ENCODE measurements at places on chromosomes 7 and 10.

DNA sequence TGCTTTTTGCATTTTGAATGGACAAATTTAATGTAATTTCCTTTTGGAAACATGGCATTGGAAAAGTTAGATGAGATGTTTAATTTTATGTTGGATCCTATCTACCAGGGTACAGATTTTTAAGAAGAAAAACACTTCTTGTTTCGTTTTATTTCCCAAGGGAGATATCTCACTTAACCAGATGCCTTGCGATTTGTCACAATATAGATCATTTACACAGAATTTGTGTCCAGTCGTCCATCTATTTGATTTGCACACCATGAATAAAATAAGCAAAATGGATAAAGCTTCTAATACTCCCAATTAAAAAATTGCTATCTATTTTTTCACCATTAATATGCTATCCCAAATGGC is 25.7 kb downstream of the HDAC9 start:
- DNase-seq = no peak

GRCh38 chr10:14173706-14174594 is 156.8 kb downstream of the FRMD4A start:
- DNase-seq = peak; percentile 50

DNA sequence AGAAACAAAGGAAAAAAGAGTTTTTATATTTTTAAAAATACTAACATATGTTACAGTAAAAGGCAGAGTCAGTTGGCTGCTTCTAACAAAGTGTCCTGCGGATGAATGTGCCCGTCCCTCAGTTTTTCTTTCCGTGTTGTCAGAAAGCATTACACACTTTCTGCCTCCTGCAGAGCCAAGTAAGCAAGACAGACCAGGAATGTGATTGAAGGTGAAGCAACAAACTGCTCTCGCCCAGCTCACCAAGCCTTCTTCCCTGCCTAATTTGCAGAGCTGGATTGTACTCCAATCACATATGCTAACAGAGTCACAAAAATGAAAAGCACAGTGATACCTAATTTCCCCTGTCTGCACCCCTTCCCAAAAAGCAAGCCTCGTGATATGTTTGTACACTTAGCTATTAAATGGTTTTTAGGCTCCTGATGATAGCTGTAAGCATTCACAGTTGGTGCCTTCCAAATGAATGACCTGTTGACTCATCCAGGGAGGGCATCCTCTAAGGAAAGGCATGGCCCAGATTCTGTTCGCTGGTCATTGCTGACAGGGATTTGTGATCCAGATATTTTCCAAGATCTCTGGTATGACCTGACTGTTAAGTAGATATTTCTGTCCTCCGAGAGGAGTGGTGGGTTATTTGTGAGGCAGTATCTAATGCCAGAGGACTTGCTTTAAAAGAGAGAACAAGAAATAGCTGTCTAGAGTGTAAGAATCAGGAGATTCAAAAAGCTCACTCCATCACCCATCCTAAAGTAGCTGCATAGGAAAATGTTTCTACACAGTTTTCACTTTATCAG is 187.3 kb upstream of the PLXDC2 start:
- no peak for DNase-seq

DNA sequence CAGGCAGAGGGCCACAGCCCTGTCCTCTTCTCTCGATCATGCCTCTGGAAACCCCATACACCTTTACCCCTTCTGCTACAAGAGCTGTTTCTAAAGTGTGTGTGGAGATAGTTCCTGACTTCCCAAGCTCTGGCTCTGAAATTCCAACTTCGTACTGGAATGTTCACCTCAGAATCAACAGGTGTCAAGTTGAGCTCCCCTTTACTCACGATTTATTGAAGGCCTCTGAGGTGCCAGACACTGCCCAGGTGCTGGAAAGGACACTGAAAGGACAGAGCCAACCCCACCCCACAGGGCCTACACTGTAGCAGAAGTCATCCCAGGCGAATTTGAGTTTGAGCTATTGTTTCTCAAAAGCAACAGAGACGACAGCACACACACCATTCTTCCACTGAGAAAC is 209.9 kb upstream of the FRMD4A start:
- no peak for DNase-seq

- no peak for DNase-seq
Measured at GRCh38 chr7:77985232-77985973, 186.8 kb downstream of the PHTF2 start.

DNA sequence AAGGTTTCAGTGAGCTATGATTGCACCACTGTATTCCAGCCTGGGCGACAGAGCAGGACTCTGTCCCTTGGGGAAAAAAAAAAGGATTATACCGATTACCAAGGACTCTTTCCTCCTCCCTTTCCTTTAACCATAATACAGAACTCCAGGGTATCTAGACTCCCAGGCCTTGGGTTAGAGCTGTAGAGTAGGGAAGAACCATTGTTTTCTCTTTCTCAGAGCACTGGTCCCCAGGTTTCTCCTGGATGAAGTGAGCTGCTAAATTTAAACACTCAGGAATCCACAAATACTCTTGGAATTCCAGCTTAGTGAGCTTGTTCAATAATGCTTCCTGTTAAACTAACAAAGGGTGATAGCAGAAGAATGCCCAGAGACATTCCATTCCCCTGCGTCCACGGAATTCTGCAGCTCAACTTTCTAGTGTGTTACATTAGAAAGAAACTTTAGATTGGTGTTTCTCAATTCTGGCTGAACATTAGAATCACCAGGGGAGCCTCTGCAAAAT is 14.6 kb upstream of the RPEL1 start:
- no peak for DNase-seq

GRCh38 chr7:130365088-130365487 is 15.2 kb upstream of the CPA1 start:
- no peak for DNase-seq

- no peak for DNase-seq
Measured at GRCh38 chr10:68924593-68924992, 23.5 kb downstream of the DDX50 start.

DNA sequence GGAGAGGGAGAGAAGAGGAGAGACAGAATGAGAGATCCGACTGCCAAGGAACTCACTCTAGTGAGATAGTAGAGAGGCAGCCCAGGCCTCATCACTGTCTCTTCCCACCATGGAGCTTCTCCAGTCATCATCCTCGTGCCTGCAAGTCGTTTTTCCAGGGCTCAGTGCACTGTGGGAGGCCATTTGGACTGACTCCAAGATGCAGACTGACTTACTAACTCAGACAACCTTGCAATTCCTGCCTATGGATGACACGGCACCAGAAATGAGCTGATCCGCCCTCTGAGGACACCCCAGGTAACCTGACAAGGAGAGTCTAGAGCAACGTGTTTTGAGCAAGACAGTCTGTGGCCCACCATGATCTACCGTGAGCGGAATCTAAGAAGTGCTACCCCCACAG is 154.9 kb downstream of the GLI3 start:
- no peak for DNase-seq

DNA sequence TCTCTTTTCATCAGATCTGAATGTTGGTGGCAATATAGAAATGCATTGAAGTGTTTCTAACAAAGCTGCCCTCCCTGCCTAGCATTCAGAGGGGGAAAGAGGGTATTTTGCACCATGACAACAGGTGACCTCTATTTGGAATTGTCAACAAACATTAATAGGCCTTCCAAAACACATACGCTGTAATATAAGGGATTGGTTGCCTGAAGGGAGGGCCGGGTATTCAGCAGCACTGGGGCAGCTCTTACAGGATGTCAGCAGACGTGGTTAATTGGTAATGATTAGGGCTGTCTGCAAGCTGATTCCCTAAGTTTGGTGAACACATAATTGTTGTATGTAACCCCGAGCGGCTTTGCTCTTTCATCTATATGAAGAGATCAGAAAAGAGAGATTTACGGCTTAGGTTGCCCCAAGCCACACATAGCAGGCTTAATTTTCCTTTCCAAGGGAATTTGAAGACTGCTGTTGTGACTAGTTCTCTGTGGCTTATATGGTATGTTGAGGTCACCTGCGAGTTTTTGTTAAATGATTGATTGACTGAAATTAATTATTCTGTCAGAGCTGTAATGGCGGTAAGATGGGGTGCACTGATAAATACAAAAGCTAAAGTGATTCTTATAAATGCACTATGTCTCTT is 759.3 kb downstream of the LRMDA start:
- DNase-seq = no peak

DNA sequence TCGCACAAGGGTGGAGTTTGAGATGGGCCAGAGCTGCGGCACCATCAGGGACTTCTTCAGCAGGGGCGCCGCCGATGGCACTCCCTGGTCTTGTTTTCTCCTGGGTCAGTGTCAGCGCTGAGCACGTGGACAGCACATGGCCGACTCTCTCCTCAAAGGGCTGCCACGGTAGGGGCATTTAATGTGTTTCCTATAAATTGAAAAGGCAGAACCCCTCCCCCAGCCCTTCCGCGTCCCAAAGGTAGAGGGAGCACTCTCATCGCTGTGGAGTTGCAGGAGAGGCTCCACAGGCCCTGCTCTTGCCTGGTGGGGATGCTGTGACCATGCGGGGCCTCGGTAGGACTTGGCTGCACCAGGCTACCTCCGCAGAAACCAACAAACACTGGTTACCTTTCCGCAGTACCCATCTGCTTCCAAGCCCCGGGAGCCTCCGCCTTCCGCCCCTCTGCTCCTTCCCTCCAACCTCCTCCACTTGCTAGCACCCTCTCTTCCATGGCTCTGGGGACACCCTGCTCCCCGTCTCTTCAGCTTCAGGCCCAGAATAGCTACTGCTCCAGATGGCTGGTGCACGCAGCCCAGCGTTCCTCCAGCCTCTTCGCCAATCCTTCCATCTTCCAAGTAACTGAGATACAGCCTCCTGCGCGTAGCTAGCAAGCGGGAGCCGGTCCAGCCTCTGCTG is 166.3 kb upstream of the ADCY1 start:
- DNase-seq = no peak

- peak; percentile 24 for DNase-seq
Measured at GRCh38 chr7:55887821-55888247, 578 bp downstream of the ZNF713 start.

GRCh38 chr10:22148961-22149360 is 68.9 kb downstream of the EBLN1 start:
- no peak for DNase-seq

DNA sequence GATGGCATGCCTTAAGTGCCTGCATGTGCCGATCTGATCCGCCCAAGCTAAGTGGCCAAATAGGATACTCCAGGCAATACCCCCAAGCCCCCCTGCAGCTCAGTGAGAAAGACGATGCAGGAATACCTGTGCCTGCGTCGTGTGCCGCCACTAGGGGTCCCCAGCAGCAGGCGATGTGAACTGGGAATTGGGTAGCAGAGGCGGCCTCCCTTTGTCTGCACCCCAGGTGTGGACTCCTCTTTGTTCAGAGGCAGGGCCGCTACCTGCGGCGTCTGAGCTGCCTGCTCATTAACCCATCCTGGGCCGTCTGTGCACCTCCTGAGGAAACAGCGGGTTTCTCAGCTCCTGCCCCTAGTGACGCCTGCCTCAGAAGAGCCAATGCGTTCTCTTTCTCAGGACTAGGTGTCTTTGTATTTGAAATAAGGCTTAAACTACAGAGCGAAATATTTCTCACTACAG is 4.8 kb upstream of the CHN2 start:
- peak; percentile 69 for DNase-seq

DNA sequence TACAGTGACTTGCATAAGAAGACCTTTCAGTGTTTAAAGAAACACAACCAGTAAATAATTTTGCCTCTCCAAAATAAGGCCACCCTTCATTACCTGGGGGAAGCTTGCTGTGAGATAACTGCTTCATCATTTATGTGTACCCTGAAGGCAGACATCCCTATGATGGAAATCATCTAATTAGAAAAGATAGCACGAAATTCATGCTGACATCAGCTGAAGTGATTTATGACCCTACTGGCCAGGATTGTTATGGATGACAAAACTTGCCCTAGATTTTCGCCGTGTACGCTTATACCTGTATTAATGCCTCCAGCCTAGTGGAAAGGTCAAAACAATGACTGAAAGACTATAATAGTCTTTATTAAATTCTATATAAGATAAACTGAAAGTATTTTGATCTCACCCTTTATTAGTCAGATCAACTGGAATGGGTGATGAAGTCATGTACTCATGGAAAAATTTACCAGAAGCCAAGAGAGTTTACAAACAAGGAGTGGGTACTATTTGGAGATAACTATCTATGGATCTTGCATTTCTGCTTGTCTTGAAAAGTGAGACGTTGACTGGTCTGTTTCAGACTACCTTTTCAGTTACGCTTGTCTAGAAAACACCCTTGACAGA is 114.2 kb downstream of the PPP1R3A start:
- DNase-seq = no peak

GRCh38 chr7:2084781-2085505 is 147.8 kb downstream of the MAD1L1 start:
- no peak for DNase-seq

GRCh38 chr7:151403764-151404163 is 6.1 kb downstream of the WDR86 start:
- DNase-seq = no peak

- DNase-seq = no peak
Measured at GRCh38 chr7:152292897-152293296, 142.9 kb downstream of the KMT2C start.

DNA sequence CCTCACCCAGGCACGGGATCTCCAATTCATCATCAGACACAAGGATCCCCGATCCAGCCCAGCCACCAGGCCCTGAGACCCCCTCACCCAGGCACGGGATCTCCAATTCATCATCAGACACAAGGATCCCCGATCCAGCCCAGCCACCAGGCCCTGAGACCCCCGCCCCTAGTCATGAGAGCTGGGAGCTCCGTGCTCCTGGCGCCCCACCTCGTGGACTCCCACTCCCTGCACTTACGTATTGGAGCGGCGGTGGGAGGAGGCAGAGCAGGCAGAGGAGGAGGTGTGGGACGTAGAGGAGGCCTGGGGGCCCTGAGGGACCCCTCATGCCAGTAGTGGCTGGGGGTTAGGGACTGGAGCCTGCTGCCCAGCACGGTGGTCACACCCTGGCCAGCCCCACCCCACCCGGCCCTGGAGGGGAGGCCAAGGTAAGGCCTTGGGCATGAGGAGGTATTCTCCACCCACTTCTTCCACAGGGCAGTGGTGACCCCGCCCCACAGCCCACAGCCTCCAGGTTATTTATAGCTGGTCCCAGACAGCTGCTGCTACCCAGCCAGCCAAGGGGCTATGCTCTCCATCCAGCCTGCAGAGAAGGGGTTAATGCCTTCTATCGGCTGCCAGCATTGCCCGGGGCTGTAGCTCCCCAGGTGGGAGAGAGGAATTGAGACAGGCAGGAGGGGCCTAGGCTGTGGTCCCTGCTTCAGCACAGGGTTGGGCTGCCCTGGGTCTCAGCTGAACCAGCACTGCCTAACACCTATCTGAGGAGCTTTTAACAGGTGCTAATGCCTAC is 17.6 kb upstream of the CRHR2 start:
- DNase-seq = no peak

DNA sequence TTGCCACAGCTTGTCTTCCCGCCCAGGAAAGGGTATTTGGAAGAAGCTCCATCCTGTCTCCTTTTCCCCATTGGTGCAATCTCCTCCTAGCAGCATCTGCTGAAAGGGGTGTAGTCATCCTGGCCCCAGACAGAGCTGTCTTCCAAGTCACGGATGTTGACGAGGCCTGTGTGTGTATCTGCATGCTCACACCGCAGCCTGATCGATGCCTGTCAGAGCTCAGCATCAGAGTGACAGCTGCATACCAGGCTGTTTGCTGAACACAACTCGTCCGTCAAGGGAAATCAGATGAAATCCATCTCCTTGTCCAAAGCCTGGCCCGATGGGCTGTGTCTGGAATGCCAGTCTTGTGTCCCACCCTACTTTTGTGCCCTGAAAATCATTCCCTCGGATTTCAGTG is 21.2 kb upstream of the LRRC4 start:
- DNase-seq = no peak

Data from right hindlimb (tissue), 1 donor.